ENCODE measurements at places on chromosomes 3 and 15. TPM values are rescaled to one million over a fixed set of nuclear protein-coding genes. Genes with fewer than 3 reads are reported as not detected.

SENP7 gene
- total RNA-seq: 75.0 TPM

ANKRD34C gene
- total RNA-seq: 0.92 TPM

PLA2G4E gene
- not detected for total RNA-seq

GOLGA6L4 gene
- total RNA-seq: 2.1 TPM

BNIP2 gene
- 73.6 TPM for total RNA-seq

CACNA2D2 gene
- total RNA-seq: 25.4 TPM

TF gene
- 9.2 TPM for total RNA-seq

RHOV gene
- total RNA-seq: 7.4 TPM

GATM gene
- total RNA-seq: 146 TPM

ITIH1 gene
- total RNA-seq: not detected

RPL22L1 gene
- 20.8 TPM for total RNA-seq

GPR149 gene
- 22.1 TPM for total RNA-seq

CLDN1 gene
- total RNA-seq: 3.0 TPM

Measured in diencephalon (tissue), 1 donor.